ENCODE measurements at places on chromosomes 5 and 9. TPM values are rescaled to one million over a fixed set of nuclear protein-coding genes. Genes with fewer than 3 reads are reported as not detected.

CORO2A gene
- 10.1 TPM for total RNA-seq

PTGDS gene
- total RNA-seq: 80.4 TPM

DNA sequence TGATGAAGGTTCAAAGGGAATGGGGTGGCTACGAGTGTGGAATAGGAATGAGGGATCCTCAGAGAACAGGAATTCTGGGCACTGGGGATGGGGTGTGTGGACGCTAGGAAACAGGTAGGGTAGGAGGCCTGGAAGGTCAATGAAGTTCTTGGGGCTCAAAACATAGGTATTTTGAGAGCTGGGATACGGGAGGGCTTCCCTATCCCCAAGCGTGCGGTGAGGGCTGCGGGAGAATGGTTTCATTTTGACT lies 718 bp downstream of the QSOX2 start:
- H3K27ac ChIP-seq: peak overlapping the region; percentile 77
- no peaks in the 10 kb centered on the region for H3K27me3 ChIP-seq
- no peak for DNase-seq
- H3K36me3 ChIP-seq: no peaks in the 10 kb centered on the region

- H3K36me3 ChIP-seq: peaks cover 2% of the 10 kb centered on the region
- no peak for DNase-seq
- H3K4me1 ChIP-seq: no peaks in the 10 kb centered on the region
- no peak overlapping the region for H3K27ac ChIP-seq
Observed at GRCh38 chr5:133489632-133490031, 122.7 kb downstream of the FSTL4 start.

- peaks cover 54% of the 10 kb centered on the region for H3K4me1 ChIP-seq
- no peaks in the 10 kb centered on the region for H3K27me3 ChIP-seq
- no peak for DNase-seq
- H3K36me3 ChIP-seq: no peaks in the 10 kb centered on the region
- H3K4me3 ChIP-seq: no peak overlapping the region
- peak overlapping the region; percentile 36 for H3K27ac ChIP-seq
Observed at GRCh38 chr5:14928661-14929060, 57.1 kb upstream of the ANKH start.

- no peak overlapping the region for H3K27ac ChIP-seq
- H3K4me1 ChIP-seq: peaks cover 15% of the 10 kb centered on the region
- no peaks in the 10 kb centered on the region for H3K27me3 ChIP-seq
- no peaks in the 10 kb centered on the region for H3K36me3 ChIP-seq
- no peak for DNase-seq
Observed at GRCh38 chr9:115340314-115340713, 222.4 kb upstream of the TNC start.

DNA sequence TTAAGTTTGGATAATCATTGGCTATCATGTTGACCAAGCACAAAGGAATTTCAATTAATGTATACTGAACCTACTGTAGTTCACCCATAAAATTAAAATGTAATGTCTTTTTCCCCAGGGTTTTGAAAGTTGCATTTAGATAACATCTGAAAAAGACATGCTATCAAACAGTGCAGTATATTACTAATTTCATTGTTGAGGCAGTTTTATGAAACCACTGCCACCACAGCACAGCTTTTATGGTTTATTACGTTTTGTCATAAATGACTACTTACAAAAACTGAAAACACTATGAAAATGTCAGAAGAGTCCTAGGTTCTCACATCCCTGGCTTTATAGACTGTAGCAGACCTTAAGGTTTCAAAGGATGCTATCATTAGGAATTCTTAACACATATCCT lies 32.0 kb upstream of the HAPLN1 start:
- no peak for DNase-seq
- no peaks in the 10 kb centered on the region for H3K4me1 ChIP-seq
- no peaks in the 10 kb centered on the region for H3K27me3 ChIP-seq
- H3K36me3 ChIP-seq: peaks cover 7% of the 10 kb centered on the region
- H3K4me3 ChIP-seq: no peak overlapping the region
- H3K27ac ChIP-seq: no peak overlapping the region

- DNase-seq: no peak
- H3K4me3 ChIP-seq: no peak overlapping the region
- H3K4me1 ChIP-seq: peaks cover 23% of the 10 kb centered on the region
Observed at GRCh38 chr9:136024696-136025316, 63.6 kb upstream of the UBAC1 start.

- no peak overlapping the region for H3K4me3 ChIP-seq
- DNase-seq: no peak
- H3K27ac ChIP-seq: peak overlapping the region; percentile 70
- H3K4me1 ChIP-seq: peaks cover 45% of the 10 kb centered on the region
- no peaks in the 10 kb centered on the region for H3K36me3 ChIP-seq
Observed at GRCh38 chr9:22142671-22143070, 133.6 kb upstream of the CDKN2B start.

DNA sequence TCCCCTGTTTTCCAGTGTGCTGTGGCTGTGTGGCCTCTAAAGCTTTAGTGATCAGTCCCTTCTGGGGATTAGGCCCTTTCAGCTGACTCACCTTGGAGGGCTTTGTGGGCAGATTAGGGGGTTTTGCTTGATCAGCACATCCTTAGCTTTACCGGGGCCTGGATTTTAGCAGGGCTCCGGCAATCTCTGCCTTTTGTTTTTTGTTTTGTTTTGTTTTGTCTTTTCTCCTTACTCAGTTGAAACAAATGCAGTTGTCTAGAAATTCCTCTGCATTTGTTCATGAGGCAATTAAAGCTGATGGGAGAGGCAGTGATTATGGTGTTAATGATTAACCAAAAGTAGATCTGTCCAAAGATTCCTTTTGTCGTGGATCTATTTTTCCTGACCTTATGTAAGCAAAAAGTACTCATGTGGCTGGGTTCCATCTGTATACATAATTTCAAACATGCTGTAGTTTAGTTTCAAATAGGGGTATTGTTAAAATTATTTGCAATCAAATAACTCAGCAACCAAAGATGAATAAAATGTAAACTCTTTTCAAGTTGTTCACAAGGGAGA lies 5.2 kb upstream of the TDRD7 start:
- peaks cover 4% of the 10 kb centered on the region for H3K4me1 ChIP-seq
- H3K4me3 ChIP-seq: no peak overlapping the region
- peaks cover 5% of the 10 kb centered on the region for H3K36me3 ChIP-seq
- DNase-seq: no peak
- H3K27ac ChIP-seq: no peak overlapping the region

- peaks cover 1% of the 10 kb centered on the region for H3K36me3 ChIP-seq
- peak overlapping the region; percentile 97 for H3K27ac ChIP-seq
- H3K4me1 ChIP-seq: peaks cover 43% of the 10 kb centered on the region
Observed at GRCh38 chr5:134464988-134465815, 53.5 kb upstream of the CDKN2AIPNL start.

DNA sequence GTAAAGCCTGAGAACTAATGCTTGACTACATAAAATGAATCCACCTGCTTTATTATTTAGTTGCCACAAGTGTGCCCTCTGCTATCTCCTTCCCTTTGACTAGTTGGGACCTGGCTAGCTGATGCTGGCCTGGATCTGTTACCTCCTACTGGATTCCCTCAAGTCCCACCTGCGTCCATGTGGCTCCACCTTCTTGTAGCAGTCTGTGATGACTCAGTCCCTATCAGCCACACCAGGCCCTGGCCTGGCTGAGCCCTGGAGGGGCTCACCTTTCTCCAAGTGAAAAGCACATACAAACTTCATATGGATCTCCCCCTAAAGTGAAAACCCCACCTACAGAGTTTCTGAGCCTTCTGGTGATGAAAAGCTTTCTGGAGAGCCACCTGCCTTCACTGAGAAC lies 611.4 kb downstream of the SEMA5A start:
- H3K4me3 ChIP-seq: no peak overlapping the region
- no peaks in the 10 kb centered on the region for H3K27me3 ChIP-seq
- peaks cover 5% of the 10 kb centered on the region for H3K36me3 ChIP-seq
- no peaks in the 10 kb centered on the region for H3K4me1 ChIP-seq
- no peak overlapping the region for H3K27ac ChIP-seq

GRCh38 chr9:12765088-12765798 lies 9.6 kb upstream of the LURAP1L start:
- H3K4me3 ChIP-seq: no peak overlapping the region
- H3K27me3 ChIP-seq: no peaks in the 10 kb centered on the region
- no peaks in the 10 kb centered on the region for H3K36me3 ChIP-seq
- H3K4me1 ChIP-seq: peaks cover 1% of the 10 kb centered on the region

- no peak overlapping the region for H3K4me3 ChIP-seq
- H3K4me1 ChIP-seq: peaks cover 58% of the 10 kb centered on the region
- no peaks in the 10 kb centered on the region for H3K36me3 ChIP-seq
Observed at GRCh38 chr5:171965745-171966144, 40.7 kb downstream of the FBXW11 start.

DNA sequence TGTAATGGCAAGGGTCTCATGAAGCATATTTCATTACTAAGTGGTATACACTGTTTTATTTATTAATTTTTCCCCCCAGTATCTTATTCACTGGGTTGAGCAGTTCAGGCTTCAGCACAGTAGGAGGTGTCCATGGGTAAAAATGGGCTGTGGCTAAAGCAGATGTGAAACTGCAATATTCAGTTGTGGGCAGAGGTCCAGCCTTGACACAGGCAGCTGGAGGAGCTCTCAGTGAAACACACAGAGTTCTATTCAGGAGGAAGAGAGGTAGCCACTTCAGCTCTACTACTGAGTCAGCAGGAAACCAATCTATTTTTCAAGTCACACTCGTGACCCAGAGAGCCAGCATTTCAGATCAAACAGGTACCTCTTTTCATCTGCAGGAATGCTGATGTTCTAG lies 418.3 kb downstream of the CDH10 start:
- no peak overlapping the region for H3K4me3 ChIP-seq
- H3K27me3 ChIP-seq: peaks cover 3% of the 10 kb centered on the region
- H3K27ac ChIP-seq: no peak overlapping the region

Measured in chondrocyte (in vitro differentiated cells).